ENCODE measurements at places on chromosomes 6 and 20.
A peak's percentile ranks its signal among the peaks of the same experiment; 100 is the strongest.

DNA sequence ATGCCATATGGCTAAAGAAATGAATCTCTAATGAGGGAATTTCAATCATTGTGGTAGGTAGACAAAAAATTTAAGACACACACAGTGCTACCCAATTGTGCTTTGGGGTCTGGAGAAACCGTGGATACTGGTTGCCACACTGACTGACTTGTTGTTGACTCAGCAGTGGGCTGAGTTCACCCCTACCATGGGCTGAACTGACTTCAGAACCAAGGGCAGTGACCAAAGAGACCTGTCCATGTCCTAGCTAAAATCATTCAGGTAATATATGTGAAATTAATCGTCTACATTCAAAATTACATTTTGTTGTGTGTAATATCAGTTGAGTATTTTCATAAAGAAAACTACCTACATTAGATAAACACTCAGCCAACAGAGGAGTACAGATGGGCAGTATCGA, 131.6 kb downstream of the PDE7B start:
- no peak for DNase-seq

GRCh38 chr6:3920321-3920720, 71.1 kb downstream of the FAM50B start:
- no peak for DNase-seq

GRCh38 chr20:53408691-53409446, 184.8 kb downstream of the ZNF217 start:
- DNase-seq: no peak

DNA sequence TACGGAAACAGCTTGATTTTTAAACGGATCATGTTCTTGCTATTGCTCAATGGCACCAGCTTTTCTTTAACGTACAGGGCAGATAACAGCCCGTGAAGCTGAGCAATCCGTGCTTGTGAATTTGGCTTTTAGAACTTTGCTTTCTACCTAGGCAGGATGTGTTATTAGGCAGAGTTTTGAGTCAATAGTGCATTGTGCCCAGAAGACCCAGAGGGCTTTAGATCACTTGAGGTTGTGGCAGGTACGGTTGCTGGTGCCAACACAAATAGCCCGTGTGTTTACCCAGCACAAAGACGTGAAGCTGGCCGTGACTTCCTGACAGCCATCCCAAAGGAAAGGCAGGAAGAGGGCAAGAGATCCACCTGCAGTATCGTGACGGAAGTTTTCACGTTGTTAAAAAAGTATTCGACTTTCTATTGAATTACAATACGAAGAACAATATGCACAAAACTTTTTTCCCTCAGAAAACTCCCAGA, 117.4 kb upstream of the FRMD1 start:
- no peak for DNase-seq

- peak; percentile 64 for DNase-seq
Observed at GRCh38 chr20:48921883-48922820, 641 bp downstream of the ARFGEF2 start.

DNA sequence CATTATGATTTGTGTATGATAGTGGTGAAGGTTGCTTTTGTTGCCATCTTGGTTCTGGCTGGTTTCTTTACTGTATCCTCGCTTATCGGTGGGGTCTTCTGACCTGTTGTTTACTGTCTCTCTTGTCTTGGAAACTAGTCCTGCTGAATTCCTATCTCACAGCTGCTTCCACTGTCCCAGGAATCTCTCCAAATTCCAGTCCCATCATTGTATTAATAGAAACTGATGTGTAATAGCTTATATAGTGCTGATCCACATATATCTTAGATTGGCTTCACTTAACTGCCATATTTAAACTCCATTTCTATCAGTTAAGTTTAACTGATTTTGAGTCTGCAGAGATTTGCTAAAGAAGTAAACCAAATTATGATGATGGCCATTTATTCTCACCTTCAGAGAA, 5.9 kb downstream of the GTF2H5 start:
- DNase-seq: no peak

DNA sequence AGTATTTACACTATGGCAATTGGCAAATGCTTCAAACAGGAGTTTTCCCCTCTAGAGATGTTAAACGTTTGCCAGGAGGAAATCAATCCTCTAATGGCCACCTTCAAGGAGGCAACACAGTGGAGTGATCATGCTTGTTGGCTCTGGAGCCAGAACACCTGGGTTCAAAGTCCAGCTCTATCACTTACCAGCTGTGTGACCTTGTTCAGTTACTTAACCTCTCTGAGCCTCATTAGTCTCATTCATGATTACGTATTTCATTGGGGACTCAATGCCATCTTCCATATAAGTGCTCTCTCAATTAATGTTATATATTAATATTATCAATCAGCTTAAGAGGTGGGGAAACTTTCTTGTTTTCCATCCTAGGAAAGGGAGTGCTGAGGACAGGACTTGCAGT, 26.1 kb downstream of the SLC52A3 start:
- DNase-seq: no peak

- DNase-seq: no peak
Observed at GRCh38 chr20:56503916-56504315, 20.6 kb upstream of the FAM209A start.

DNA sequence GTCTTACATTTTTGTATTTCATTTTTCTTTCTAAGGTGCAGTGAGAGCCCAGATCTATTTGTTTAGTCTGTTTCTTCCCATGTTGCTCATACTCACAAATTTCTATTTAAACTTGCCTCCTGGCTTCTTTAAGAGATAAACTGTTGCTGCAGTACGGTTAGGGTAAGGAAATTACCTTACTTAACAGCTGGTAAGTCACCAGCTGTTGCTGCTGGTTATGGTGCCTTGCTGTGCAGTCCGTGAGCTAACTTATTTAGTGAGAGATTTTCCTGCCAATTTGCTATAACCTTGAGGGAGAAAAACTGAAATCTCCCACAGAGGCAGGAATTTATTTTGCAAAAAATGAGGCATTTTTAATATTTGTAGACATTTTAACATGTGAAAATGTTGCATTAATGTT, 261.0 kb downstream of the UST start:
- no peak for DNase-seq

- peak; percentile 55 for DNase-seq
Observed at GRCh38 chr6:25490018-25490801, 161.8 kb upstream of the SCGN start.

DNA sequence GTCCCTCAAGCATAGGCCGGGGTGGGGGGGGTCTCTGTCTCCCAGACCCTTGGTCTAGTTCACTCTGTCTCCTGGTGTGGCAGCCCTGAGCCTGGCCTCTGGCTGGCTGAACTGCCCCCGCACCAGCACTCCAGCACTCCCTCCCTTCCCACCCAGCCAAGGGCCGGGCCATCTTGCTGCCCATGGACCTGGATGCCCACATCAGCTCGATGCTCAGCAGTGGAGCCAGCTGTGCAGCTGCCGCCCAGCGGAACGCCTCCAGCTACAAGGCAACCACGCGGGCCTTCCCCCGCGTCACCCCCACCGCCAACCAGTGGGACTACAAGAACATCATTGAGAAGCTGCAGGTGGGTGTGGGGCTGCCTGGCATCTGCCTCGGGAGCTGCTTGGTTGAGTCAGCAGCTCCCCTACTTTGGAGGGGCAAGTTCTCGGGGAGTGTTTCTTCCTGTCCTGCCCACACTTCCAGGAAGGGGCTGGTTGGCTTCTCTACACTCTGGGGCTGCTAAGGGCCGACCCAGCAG, 28.4 kb downstream of the UQCC2 start:
- DNase-seq: no peak

DNA sequence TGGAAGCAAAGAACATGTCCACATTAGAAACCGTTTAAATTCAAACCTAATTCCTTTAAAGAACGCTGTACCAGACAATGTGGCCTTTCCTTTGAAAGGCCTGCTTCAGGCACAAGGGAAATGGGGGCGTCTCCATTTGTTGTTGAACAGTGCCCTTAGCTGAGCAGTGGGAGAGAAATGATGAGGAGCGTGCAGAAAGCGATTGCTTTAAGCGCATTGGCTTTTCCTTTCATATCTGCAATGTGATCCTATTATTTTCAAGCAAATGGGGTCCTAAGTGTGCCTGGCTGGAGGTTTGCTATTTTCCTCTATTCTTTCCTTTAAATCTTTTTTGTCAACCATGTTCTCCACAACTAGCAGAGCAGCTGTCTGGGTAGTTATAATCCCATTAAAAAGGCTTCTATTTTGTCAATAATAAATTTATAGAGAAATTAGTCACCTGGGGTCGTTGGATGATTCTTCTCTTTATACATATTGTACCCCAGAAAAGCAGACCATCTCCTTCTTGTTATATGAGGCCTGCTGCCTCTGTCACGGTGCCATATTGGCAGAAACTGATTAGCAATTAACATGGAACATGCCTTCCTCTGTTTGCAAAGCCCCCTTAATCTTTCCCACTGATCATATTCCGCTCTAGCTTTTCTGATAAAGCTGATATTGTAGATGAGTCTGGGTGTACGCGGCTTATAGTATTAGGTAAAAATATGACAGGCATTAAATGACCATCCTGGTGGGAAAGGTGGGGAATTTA, 151.1 kb upstream of the JAG1 start:
- DNase-seq: no peak

Data from HS-5 (cell line).